IMR-90 (cell line): ENCODE measurements at places on chromosomes 3 and 15. TPM values are rescaled to one million over a fixed set of nuclear protein-coding genes. Genes with fewer than 3 reads are reported as not detected.

The ERICH6 gene
- under 0.01 TPM in 1 of 2 replicates, not detected in the other for total RNA-seq

The LMAN1L gene
- not detected in 2 replicates for total RNA-seq

The PLCB2 gene
- total RNA-seq: 0.18 and 0.28 TPM in 2 replicates

The SEMA7A gene
- total RNA-seq: 27.8 and 30.5 TPM in 2 replicates

GRCh38 chr15:31045606-31046005, 54.2 kb upstream of the MTMR10 start:
- no peak for DNase-seq

GRCh38 chr3:193342551-193342950, 36.0 kb downstream of the ATP13A5 start:
- DNase-seq: no peak

DNA sequence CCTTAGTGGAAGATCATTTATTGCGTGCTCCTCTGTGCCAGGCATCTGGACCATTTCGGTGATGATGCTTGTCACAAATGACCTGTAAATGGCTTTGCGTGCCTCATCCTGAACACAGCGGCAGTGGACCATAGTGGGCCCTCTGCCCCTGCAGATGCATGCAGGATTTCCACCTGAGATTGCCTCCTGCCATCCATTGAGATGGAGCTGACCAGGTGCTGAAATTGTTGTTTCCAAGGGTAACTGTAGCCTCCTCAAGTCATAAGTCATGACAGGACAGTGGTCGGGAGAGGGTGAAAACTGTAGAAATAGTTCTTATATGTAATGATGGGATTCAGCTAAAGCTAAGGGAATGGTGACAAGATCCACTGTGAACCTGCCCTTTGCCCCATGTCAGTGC, 35.5 kb downstream of the CLSTN2 start:
- DNase-seq: no peak

DNA sequence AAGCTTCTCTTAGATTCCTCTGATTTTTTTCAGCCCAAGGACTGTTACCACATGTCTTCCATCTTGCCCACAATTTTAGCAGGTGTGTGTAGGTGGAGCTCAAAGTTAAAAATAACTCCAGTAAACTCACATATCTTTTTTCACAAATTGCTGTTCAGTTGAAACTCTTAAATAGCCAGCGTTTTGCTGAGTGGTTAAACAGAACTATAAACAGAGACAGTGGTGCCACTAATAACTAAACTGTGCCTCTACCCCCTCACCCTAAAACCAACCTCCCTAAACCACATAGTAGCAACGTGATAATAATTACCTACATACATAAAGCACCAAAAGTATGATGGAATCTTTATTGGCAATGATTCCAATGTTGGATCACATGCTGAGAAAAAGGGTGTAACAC, 525.1 kb downstream of the PDCD6IP start:
- DNase-seq: no peak

DNA sequence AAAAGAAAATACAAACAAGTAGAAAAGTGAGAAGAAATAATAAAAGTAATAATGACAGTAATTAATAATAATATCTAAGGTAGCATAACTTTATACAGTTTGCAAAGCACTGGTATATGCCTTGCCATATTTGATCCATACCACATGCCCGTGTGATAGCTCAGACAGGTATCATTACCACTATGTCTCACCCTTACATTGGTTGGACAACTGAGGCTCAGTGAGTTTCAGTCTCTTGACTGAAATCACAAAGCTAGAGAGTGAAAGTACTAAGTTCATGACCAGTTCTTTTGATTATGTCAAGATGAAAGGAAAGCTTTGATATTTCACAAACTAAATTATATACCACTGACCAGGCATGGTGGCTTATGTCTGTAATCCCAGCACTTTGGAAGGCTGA, 408.9 kb downstream of the GAP43 start:
- no peak for DNase-seq
